ENCODE measurements at places on chromosomes 7 and 10.

DNA sequence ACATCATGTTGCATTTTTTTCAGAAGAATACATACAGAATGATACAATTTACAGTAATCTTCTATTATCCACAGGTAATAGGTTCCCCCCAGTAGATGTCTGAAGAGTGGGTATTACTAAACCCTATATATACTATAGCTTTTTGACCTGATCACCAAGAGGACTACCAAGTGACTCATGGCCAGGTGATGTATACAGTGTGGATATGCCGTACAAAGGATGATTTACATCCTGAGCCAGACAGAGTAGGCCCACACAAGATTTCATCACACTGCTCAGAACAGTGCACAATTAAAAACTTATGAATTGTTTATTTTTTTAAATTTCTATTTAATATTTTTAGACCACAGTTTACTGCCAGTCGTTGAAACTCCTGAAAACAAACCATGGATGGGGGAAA is 70.6 kb downstream of the STEAP1B start:
- H3K4me3 ChIP-seq = no peak overlapping the region
- H3K36me3 ChIP-seq = no peaks in the 10 kb centered on the region
- peaks cover 10% of the 10 kb centered on the region for H3K4me1 ChIP-seq
- H3K27me3 ChIP-seq = no peaks in the 10 kb centered on the region
- H3K27ac ChIP-seq = no peak overlapping the region
- no peak for DNase-seq

DNA sequence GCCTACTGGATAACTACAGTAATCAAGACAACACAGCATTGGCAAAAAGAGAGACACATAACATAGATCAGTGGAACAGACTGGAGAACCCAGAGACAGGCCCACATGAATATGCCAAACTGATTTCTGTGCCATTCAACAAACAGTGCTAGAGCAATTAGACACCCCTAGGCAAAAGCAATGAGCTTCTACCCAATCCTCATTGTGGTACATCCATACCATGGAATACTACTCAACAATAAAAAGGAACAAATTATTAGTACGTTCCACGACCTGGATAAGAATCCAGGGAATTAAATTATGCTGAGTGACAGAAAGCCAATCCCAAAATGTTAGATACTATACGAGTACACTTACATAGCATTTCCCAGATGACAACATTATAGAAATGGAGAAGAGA is 2.8 kb upstream of the SVIL start:
- H3K4me3 ChIP-seq = no peak overlapping the region
- no peaks in the 10 kb centered on the region for H3K36me3 ChIP-seq
- no peaks in the 10 kb centered on the region for H3K27me3 ChIP-seq
- no peaks in the 10 kb centered on the region for H3K4me1 ChIP-seq
- DNase-seq = no peak
- H3K27ac ChIP-seq = no peak overlapping the region

DNA sequence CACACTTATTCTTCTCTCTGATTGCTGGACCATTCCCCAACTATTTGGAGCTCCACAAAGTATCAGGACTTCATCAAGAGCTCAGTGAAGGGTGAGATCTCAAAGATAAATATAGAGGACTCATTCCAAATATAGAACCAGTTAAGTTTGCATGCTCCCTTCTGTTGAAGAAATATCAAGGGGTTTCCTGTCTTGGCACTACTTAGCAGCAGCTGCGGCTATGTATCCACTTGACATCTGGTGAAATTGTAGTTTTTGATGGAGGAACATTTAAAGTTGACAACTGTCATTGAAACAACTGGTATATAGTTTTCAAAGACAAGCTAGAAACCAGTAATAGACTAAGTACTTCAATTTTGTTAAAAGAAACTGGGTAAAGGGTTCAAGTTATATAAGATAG is 1.0 kb upstream of the SPAG6 start:
- H3K36me3 ChIP-seq = no peaks in the 10 kb centered on the region
- peaks cover 34% of the 10 kb centered on the region for H3K4me1 ChIP-seq
- H3K27me3 ChIP-seq = peaks cover 11% of the 10 kb centered on the region
- peak overlapping the region; percentile 52 for H3K4me3 ChIP-seq

- no peaks in the 10 kb centered on the region for H3K27me3 ChIP-seq
- H3K27ac ChIP-seq = no peak overlapping the region
- DNase-seq = no peak
- no peaks in the 10 kb centered on the region for H3K36me3 ChIP-seq
- peaks cover 3% of the 10 kb centered on the region for H3K4me1 ChIP-seq
These were observed 5.5 kb downstream of the AP3M1 start for GRCh38 chr10:74145133-74145532.

DNA sequence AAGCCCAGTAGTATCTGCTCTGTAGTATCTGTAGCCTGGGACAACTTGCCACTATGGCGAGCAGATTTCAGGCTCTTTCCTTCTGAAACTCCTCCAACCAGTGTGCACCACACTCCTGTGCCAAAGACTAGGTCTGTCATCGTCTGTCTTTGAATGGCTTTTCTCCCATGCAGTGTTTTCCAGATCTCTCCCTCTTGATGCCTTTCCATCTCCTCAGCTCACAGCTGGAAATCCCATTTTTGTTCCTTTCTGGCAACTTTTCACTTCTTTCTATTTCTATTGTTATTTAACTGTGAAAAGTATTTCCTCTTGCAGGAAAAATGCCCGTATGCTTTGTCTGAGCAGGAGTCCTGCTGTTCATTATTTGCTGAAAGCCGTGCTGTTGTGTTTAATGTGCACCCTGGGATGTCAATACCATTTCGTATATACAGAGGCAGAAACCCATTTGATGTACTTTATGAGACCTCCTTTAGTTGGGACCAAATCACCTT is 373.7 kb downstream of the PHTF2 start:
- no peaks in the 10 kb centered on the region for H3K4me1 ChIP-seq
- no peak overlapping the region for H3K4me3 ChIP-seq
- H3K36me3 ChIP-seq = no peaks in the 10 kb centered on the region
- no peaks in the 10 kb centered on the region for H3K27me3 ChIP-seq
- H3K27ac ChIP-seq = no peak overlapping the region

GRCh38 chr7:26900251-26900650 is 35.9 kb upstream of the SKAP2 start:
- H3K27ac ChIP-seq = no peak overlapping the region
- H3K4me1 ChIP-seq = no peaks in the 10 kb centered on the region
- no peaks in the 10 kb centered on the region for H3K27me3 ChIP-seq
- H3K4me3 ChIP-seq = no peak overlapping the region
- H3K36me3 ChIP-seq = no peaks in the 10 kb centered on the region

- H3K27me3 ChIP-seq = no peaks in the 10 kb centered on the region
- H3K4me3 ChIP-seq = no peak overlapping the region
- H3K4me1 ChIP-seq = no peaks in the 10 kb centered on the region
- no peak overlapping the region for H3K27ac ChIP-seq
These were observed 391.3 kb upstream of the GRM3 start for GRCh38 chr7:86252406-86252805.

DNA sequence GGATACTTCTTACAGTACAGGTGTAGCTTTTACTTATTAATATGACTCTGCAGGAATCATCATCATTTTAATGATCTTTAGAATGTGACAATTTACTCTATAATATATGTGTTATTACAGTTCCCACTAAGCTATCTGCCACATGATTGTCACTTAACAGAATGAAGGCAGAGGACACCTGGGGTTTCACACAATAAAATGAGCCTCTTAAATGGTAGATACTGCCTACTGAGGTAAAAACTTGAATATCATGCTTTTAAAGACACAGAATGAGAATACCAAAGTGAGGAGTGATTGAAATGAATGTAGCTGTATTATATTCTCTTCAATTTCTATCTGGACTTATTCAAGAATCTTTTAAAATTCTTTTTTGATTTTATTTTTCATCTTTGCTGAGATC is 1255.3 kb upstream of the LRRN3 start:
- no peaks in the 10 kb centered on the region for H3K27me3 ChIP-seq
- no peaks in the 10 kb centered on the region for H3K4me1 ChIP-seq
- H3K4me3 ChIP-seq = no peak overlapping the region
- no peaks in the 10 kb centered on the region for H3K36me3 ChIP-seq
- DNase-seq = no peak

DNA sequence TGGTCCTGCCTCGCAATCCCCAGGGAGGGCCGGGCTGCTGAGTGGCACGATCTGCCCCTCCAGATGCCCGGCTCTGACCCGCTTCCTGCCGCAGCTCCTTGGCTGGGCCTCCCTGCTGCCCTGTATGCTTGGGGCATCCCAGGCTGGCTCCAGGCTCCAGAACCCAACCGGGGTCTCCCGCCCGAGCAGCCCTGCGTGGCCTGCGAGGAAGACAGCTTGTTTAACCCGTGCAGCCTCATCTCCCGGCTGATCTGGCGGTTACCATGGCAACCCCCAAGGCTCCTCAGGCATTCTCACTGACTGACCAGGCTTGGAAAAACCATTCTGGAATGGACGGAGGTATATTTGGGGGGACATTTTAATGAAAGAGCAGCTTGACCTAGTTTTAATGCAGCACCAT is 232.4 kb upstream of the MYO3A start:
- H3K36me3 ChIP-seq = no peaks in the 10 kb centered on the region
- no peak overlapping the region for H3K27ac ChIP-seq
- H3K27me3 ChIP-seq = no peaks in the 10 kb centered on the region
- H3K4me1 ChIP-seq = no peaks in the 10 kb centered on the region
- no peak for DNase-seq

DNA sequence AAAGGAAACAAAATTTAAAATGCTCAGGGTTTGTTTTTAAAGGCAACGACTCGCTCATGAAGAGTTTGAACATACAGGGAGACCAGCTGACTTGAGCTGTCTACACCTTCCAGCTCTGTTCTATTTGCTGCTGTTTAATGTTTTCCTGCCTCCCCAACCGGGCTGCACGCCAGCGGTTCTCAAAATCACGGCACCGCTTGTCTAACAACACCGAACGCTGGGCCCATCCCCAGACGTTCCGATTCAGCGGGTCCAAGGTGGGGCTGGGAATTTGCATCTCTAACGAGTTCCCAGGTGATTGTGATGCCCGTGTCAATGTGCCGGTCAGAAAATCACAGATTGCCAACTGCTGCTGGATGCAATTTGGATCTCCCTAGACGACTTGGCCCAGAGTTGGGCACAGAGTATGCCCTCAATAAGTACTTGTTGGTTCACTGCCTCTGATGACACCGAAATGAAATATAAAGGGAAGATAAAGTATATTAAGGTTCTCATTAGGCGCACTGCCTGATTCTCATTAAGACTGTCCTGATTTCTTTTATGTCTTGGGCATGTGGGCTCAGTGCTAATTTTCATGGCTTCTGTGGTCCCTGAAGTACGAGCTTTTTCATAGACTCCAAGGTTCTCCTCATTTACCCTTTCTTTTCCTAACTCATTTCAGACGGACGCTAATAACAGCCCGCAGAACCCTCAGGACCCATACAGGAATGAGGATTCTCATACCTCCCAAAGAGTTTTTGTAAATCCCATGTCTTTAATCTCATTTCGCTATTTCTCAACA is 28.5 kb downstream of the CELF2 start:
- H3K27me3 ChIP-seq = no peaks in the 10 kb centered on the region
- no peak overlapping the region for H3K4me3 ChIP-seq

DNA sequence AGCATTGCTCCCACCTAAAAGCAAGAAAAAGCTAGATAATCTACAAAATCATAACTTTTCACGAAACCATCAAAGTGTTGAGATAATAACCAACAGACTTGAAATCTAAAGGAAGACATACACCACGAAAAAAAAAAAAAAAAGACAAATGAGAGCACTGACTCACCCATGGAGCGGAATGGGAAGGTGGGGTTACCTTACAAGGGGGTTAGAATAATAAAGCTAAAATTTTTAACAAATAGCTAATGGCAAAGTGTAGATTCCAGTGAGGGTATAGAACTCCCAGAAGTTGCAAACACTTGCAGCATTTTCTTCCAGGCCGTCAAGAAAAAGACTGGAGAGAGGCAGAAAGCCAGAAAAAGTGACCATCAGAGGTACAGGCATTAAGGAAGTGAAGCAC is 27.2 kb downstream of the IPMK start:
- no peaks in the 10 kb centered on the region for H3K27me3 ChIP-seq
- no peak overlapping the region for H3K27ac ChIP-seq
- H3K36me3 ChIP-seq = no peaks in the 10 kb centered on the region
- no peak for DNase-seq
- H3K4me1 ChIP-seq = peaks cover 6% of the 10 kb centered on the region
- H3K4me3 ChIP-seq = no peak overlapping the region

- no peaks in the 10 kb centered on the region for H3K36me3 ChIP-seq
- H3K27me3 ChIP-seq = no peaks in the 10 kb centered on the region
- no peak overlapping the region for H3K4me3 ChIP-seq
- no peak overlapping the region for H3K27ac ChIP-seq
- H3K4me1 ChIP-seq = no peaks in the 10 kb centered on the region
These were observed 428.6 kb upstream of the ADARB2 start for GRCh38 chr10:2165771-2166460.

GRCh38 chr7:43572516-43573049 is 10.3 kb upstream of the STK17A start:
- no peak overlapping the region for H3K27ac ChIP-seq
- DNase-seq = peak; percentile 81
- H3K4me3 ChIP-seq = no peak overlapping the region
- peaks cover 21% of the 10 kb centered on the region for H3K4me1 ChIP-seq
- H3K27me3 ChIP-seq = no peaks in the 10 kb centered on the region

GRCh38 chr7:43721193-43721806 is 8.0 kb downstream of the COA1 start:
- peak; percentile 71 for DNase-seq
- H3K27me3 ChIP-seq = no peaks in the 10 kb centered on the region
- no peak overlapping the region for H3K4me3 ChIP-seq
- no peak overlapping the region for H3K27ac ChIP-seq
- H3K36me3 ChIP-seq = no peaks in the 10 kb centered on the region
- no peaks in the 10 kb centered on the region for H3K4me1 ChIP-seq

GRCh38 chr10:100327007-100327717 is 2.9 kb downstream of the PKD2L1 start:
- peak overlapping the region; percentile 19 for H3K4me3 ChIP-seq
- peak overlapping the region; percentile 80 for H3K27ac ChIP-seq
- no peaks in the 10 kb centered on the region for H3K36me3 ChIP-seq
- no peaks in the 10 kb centered on the region for H3K27me3 ChIP-seq

DNA sequence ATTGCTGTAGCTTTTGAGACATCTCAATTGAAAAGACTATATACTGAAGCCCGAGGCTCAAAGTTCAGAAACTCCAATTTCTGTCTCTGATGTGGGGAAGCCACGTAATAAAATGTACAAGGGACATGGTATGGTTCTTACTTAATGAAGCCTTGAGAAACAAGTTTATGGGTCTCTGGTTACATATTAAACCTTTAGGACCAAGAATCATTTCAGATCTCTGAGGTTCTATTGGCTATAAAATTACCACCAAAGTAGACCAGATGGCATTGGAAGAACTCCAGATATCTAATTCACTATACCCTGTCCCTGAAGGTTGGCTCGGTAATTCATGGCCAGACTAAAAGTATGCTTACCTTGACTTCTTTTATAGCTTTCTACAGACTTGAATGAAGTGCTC is 23.7 kb downstream of the STAMBPL1 start:
- no peak overlapping the region for H3K27ac ChIP-seq
- no peaks in the 10 kb centered on the region for H3K36me3 ChIP-seq
- peaks cover 7% of the 10 kb centered on the region for H3K4me1 ChIP-seq
- DNase-seq = no peak
- H3K4me3 ChIP-seq = no peak overlapping the region
- no peaks in the 10 kb centered on the region for H3K27me3 ChIP-seq

- H3K27ac ChIP-seq = no peak overlapping the region
- no peaks in the 10 kb centered on the region for H3K36me3 ChIP-seq
- DNase-seq = peak; percentile 74
- no peaks in the 10 kb centered on the region for H3K4me1 ChIP-seq
- H3K27me3 ChIP-seq = no peaks in the 10 kb centered on the region
These were observed 161.9 kb downstream of the SH2D4B start for GRCh38 chr10:80699602-80700039.

- DNase-seq = no peak
- H3K4me3 ChIP-seq = no peak overlapping the region
- no peak overlapping the region for H3K27ac ChIP-seq
- no peaks in the 10 kb centered on the region for H3K4me1 ChIP-seq
- H3K36me3 ChIP-seq = no peaks in the 10 kb centered on the region
These were observed 3.1 kb upstream of the TMEM26 start for GRCh38 chr10:61456095-61456789.

- H3K36me3 ChIP-seq = no peaks in the 10 kb centered on the region
- DNase-seq = no peak
- H3K4me1 ChIP-seq = no peaks in the 10 kb centered on the region
These were observed 144.9 kb downstream of the PAXIP1 start for GRCh38 chr7:154857728-154858681.
